Activated T-cell treated with anti-CD3 and anti-CD28 coated beads, Interleukin-2, amount 50 U/mL, for 24 hours (primary cell): ENCODE measurements at places on chromosomes 6 and 20.

DNA sequence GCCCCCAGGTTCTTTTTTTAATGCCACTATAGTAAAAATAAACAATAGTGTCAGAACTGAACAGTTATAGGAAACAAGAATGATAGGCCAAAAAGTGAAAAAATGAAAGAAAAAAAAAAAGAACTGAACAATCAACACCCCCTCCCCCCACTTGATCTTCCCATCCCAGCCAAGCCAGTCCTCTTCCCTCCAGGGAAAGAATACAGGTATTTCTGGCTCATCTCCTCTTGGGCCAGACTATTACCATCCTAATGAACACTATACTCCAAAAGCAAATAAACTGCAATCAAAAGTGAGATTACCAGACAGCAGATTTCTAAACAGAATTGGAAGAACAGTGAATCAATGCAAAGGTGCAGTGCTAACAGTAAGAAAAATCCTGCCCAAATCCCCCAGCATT, 21.3 kb upstream of the C20orf203 start:
- DNase-seq: no peak

- no peak for DNase-seq
Observed at GRCh38 chr6:1285956-1286355, 25.9 kb upstream of the FOXQ1 start.

DNA sequence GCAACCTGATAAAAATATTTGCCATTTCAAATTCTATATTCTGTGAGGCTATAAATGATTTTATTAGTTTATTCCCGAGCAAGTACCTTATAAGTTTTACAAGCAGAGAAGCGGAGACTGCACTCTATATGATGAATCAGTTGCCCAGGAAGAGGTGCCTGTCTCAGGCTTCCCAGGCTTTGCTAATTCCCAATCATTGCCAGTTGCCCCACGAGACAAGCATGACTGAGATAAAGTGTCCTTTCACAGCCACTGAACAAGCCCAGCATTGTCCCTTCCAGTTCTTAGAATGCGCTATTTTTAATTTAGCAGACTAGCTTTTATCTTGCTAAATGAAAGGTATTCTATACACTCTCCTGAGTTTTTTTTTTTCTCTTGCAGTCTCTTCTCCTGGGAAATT, 260.7 kb downstream of the ALDH8A1 start:
- no peak for DNase-seq

- no peak for DNase-seq
Observed at GRCh38 chr20:32111753-32112152, 2.2 kb downstream of the TM9SF4 start.

DNA sequence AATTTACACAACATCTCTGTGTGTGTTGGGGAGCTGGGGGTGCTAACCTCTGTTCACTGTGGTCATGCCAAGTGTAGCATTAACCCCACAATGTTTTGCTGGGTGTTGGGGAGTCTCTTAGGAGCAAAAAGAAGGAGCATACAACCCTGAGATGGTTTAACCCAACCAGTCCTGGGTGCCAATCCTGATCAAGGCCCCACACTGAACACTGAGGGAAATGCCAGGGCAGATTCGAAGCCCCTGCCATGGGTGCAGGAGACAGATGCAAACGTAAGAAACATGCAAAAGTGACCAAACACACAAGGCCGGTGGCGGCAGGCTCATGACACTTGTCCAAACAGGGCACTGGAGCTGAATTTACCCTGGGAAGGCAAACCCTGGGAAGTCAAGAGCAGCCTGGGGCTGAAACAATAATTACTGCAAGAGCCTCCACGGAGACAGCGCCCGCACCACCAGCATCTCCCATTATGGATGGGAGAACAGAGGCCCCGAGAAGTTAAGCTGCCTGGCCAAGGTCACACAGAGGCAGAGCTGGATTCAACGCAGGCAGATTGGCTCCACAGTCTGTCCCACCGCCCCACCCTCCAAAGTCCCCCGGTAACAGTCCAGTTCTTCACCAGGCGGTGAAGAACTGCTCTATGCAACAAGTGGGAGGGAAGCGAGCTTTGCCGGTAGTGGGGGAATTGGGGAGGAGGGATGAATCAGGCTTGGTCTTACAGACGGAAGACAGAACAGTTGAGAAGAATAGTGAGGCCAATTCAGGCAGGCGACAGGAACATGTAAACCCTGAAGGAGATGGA, 8.5 kb downstream of the ACSS1 start:
- peak; percentile 17 for DNase-seq

GRCh38 chr6:12289933-12290820, at the start of gene EDN1:
Gene EDN1 (plus strand): TSS chr6:12290361. CDS start chr6:12290630, 269 bp downstream.
- DNase-seq: peak; percentile 74

- DNase-seq: no peak
Observed at GRCh38 chr20:31691646-31692275, 30.9 kb downstream of the BCL2L1 start.

DNA sequence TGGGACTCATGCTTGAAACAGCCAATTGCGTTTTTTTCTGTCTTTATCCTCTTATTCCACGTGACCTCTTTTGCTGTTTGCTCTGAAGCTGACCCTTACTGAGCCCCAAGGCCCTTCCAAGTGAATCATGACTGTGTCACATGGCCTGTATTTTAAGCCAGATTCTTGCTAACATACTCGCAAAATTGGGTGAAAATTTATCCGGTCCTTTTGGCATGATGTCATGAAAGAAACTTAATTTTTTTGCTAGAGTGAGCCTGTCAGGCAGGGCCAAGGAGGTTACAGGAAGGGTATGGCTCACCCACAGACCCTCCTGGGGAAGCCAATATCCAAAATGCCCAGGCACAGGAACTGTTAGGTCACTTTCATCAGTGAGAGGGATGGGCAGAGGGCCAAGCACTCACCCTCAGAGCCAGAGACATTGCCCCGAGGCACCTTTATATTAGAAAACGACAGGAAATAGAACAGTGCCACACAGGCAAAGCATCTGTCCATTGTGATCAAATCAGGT, 296.7 kb downstream of the CDH26 start:
- no peak for DNase-seq

DNA sequence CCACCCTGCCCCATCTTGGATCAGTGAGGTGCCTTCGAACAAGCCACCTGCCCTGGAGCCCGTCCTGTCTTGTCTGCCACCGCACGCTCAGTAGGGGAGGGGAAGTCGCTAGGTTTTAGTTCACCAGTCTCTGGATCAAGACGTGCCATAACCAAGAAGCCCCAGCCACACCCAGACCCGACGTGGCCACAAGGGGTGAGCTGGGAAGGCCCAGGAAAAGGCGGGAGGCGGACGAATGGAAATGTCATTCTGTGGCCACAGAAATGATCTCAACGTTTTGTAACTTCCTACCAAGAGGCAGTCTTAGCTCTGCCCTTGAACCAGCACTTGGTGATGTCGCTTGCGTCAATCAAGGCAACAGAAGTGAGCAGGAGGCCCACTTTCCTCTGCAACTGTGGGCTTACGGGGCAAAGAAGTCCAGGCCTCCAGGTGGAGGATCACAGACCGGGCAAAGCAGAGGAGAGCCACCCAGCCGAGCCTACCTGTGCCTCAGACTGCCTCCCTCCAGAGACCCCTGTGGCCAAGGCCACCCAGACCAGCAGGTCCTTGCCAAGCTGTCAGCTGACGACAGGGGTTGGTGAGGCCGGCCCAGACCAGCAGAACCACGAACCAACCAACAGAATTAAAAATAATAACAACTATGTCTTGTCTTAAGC, 14.5 kb downstream of the GMEB2 start:
- DNase-seq: no peak

DNA sequence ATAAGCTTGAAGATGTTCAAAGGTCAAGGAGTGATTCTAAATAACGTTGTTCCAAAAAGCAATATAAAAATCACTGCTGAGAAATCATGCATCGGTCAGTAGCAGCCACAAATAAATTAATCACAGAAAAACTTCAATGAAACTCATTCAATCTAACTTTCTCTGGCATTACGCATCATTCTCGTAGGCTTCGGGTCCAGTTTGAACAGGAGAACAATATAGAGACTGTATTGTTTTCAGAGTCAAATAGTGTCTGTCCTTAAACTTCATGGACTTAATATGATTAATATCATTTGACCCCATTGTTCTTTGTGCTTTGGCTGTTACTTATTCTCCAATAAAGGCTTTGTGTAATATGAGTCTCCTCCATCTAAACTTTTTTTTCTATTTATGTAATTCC, 200.4 kb downstream of the C6orf118 start:
- no peak for DNase-seq

DNA sequence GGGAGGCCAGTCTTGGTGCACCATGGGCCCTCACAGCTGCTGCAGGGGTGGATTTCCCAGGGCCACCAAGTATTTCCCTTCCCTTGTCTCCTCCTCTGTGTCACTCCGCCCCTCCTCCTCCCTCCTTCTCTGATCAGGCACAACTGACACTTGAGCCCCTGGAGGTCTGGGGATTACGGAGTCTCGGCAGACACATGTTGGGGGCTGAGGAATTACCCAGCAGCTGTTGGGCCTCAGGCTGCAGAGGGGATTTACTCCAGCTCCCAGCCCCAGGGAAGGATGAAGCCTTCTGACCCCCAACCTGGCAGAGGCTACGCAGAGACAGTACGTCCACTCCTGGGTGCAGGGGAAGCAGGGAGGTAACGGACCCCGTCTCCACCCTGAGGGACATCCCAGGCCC, 420.5 kb upstream of the SULF2 start:
- DNase-seq: no peak

- DNase-seq: no peak
Observed at GRCh38 chr6:10418361-10418861, 3.5 kb upstream of the TFAP2A start.
